ENCODE measurements at places on chromosomes 7 and 10.

GRCh38 chr7:93055543-93056107 lies 62.2 kb downstream of the SAMD9 start:
- H3K4me1 ChIP-seq: no peaks in the 10 kb centered on the region
- no peaks in the 10 kb centered on the region for H3K36me3 ChIP-seq
- no peak for DNase-seq
- no peaks in the 10 kb centered on the region for H3K27me3 ChIP-seq
- H3K4me3 ChIP-seq: no peak overlapping the region
- H3K27ac ChIP-seq: no peak overlapping the region

DNA sequence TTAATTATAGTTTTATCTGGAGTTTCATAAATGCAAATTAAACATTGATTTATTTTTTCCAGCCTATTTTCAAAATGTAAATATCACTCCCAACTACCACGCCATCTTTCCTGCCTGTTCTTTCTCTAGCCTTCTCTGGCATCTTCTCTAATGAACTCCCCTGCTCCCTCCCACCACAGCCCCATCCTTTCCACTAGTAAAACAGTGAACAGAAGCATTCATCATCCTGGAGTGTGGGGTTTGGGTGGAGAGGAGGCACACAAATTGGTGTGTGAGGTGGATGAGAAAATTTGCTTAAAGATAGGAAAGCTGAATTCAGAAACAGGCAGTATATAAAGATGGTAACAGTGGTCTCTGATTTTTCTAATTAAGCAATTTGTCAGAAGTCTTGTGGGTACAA lies 479.4 kb downstream of the ARL4A start:
- no peak for DNase-seq
- no peaks in the 10 kb centered on the region for H3K4me1 ChIP-seq
- H3K27ac ChIP-seq: no peak overlapping the region
- no peaks in the 10 kb centered on the region for H3K27me3 ChIP-seq
- no peaks in the 10 kb centered on the region for H3K36me3 ChIP-seq
- H3K4me3 ChIP-seq: no peak overlapping the region

DNA sequence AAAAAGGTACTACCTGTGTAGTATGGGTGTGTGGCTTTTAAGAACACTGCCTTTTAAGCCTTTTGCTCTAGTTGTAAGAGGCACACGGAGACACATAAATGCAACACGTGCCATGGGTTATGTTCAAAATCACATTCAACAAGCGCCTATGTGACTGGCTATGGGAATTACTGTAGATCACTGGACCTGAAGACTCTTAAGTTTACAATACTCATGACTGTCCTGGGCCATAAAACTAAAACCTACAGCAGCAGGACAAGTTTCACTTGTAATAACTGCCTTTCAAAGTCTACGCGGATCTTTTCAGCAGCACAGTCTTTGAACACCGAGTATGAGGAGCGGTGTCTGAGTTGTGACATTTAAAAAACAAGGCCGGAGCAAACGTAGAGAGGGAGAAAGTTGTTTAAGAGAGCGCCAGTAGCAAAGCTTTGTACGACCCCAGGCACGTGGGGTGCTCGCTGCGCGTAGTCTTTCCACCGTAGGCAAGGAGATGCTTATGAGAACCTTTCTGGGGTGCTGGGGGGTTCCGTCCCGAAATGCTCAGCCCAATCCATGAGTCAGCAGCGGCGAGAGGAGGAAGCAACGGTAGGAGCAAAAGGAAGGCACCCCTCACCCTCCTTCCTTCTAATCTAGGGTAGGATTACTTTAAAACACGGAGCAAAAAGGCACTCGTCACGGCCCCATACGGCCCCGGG lies 662 bp downstream of the DNAJC2 start:
- peak; percentile 52 for DNase-seq
- peaks cover 33% of the 10 kb centered on the region for H3K36me3 ChIP-seq
- H3K4me3 ChIP-seq: peak overlapping the region; percentile 90
- H3K4me1 ChIP-seq: peaks cover 42% of the 10 kb centered on the region
- peak overlapping the region; percentile 91 for H3K27ac ChIP-seq
- H3K27me3 ChIP-seq: no peaks in the 10 kb centered on the region

- H3K27ac ChIP-seq: no peak overlapping the region
- H3K27me3 ChIP-seq: no peaks in the 10 kb centered on the region
- H3K36me3 ChIP-seq: no peaks in the 10 kb centered on the region
- H3K4me3 ChIP-seq: no peak overlapping the region
- no peak for DNase-seq
- H3K4me1 ChIP-seq: no peaks in the 10 kb centered on the region
Observed at GRCh38 chr7:121744877-121745276, 128.1 kb upstream of the PTPRZ1 start.

DNA sequence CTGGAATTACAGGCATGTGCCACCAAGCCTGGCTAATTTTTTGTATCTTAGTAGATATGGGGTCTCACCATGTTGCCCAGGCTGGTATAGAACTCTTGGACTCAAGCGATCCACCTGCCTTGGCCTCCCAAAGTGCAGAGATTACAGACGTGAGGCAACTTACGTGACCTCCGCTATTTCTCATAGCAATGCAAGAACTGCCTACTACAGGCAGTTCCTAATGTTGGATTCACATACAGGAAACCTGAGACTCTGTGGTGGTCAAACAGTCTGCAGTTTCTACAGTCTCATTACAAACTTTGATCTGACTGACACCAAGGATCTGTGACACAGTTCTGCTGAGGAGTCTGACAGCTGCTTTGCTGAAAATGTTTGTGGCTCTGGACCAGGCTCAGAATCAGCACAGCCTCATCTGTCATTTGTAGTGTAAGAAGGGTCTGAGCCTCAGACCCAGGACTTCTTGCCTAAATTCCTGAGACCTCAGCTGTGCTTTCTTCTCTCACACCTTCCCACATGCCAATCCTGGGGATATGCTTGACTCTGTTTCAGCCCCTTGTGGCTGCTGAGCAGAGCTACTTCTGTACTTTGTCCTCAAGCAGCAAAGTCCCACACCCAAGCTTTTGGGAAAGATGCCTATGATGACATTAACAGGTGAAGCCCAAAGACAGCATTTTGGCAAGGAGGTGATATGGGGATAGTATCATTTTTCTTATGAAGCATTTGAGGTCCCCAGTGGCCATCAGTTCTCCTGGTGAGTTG lies 48.0 kb upstream of the CYP2C9 start:
- H3K4me3 ChIP-seq: no peak overlapping the region
- no peaks in the 10 kb centered on the region for H3K27me3 ChIP-seq
- DNase-seq: no peak
- H3K36me3 ChIP-seq: no peaks in the 10 kb centered on the region
- H3K27ac ChIP-seq: no peak overlapping the region

DNA sequence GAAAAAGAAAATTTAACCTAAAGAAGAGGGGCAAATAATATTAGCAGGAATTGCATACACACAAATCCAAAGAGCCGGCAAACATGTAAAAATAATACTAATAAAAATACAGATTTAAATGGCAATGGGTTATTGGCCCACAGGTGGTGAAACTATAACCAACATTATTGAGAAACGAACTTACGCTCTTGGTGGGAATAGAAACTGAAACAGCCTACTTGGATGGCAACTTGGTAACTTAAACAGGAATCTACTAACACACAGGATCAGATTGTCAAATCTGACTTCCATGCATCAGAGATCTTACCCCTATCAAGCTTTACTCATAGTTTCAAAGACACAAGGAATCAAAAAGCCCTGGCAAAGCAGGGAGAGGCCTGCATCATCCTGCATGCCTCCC lies 66.5 kb downstream of the ANLN start:
- no peaks in the 10 kb centered on the region for H3K4me1 ChIP-seq
- H3K4me3 ChIP-seq: no peak overlapping the region
- H3K27me3 ChIP-seq: no peaks in the 10 kb centered on the region
- no peak overlapping the region for H3K27ac ChIP-seq
- no peaks in the 10 kb centered on the region for H3K36me3 ChIP-seq

- no peaks in the 10 kb centered on the region for H3K27me3 ChIP-seq
- no peak overlapping the region for H3K27ac ChIP-seq
- H3K4me3 ChIP-seq: no peak overlapping the region
- DNase-seq: no peak
Observed at GRCh38 chr7:98137826-98138151, 31.1 kb downstream of the LMTK2 start.

GRCh38 chr7:23468526-23469149 lies 1.7 kb downstream of the IGF2BP3 start:
- no peak overlapping the region for H3K27ac ChIP-seq
- peaks cover 45% of the 10 kb centered on the region for H3K4me1 ChIP-seq
- DNase-seq: no peak
- H3K36me3 ChIP-seq: no peaks in the 10 kb centered on the region
- H3K27me3 ChIP-seq: peaks cover 98% of the 10 kb centered on the region

GRCh38 chr7:157445246-157445955 lies 108.6 kb downstream of the DNAJB6 start:
- H3K27ac ChIP-seq: no peak overlapping the region
- peak; percentile 11 for DNase-seq
- no peaks in the 10 kb centered on the region for H3K27me3 ChIP-seq

GRCh38 chr10:15084502-15084922 lies 4.1 kb downstream of the ACBD7 start:
- peak overlapping the region; percentile 48 for H3K4me3 ChIP-seq
- peaks cover 13% of the 10 kb centered on the region for H3K4me1 ChIP-seq
- peak overlapping the region; percentile 32 for H3K27ac ChIP-seq
- DNase-seq: no peak
- H3K27me3 ChIP-seq: peaks cover 6% of the 10 kb centered on the region
- H3K36me3 ChIP-seq: no peaks in the 10 kb centered on the region

DNA sequence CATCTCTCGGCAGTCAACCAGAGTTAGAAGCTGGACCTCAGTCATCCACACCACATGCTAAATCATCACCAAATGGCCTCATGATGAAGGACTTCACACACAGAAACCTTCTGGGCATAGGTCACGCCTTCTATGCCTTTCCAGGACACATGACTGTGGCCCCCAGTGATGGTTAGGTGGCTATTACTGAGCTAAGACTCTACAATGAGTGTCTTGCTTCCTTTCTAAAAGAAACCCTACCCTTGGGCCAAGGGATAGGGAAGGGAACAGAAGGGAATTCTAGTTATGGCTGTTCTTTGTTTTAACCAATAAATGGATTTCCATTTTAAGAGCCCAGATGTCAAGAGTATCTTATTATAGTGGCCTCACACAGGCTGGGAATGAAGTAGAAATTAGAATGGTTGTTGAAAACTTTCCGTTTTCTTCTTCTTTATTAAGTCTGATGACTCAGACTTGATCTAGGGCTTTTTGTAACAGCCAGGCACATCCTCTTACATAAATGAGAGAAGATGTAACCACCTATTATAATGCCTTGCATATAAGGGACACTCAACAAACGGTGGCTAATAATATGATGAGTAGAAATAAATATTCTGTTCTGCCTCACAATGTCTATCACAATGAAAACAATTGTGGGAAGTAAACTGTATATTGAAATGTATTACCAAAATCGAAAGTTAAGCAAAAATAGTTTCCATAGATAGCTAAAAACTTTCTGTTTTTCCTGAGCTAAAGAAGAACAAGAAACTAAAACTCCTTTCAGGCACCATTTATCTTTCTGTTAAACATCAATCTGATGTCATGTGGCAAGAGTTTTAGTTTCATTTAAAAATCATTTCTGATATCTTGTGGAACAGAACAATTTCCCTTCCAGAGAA lies 62.5 kb upstream of the TOMM7 start:
- peaks cover 14% of the 10 kb centered on the region for H3K4me1 ChIP-seq
- no peak for DNase-seq
- H3K27me3 ChIP-seq: no peaks in the 10 kb centered on the region
- no peak overlapping the region for H3K4me3 ChIP-seq

DNA sequence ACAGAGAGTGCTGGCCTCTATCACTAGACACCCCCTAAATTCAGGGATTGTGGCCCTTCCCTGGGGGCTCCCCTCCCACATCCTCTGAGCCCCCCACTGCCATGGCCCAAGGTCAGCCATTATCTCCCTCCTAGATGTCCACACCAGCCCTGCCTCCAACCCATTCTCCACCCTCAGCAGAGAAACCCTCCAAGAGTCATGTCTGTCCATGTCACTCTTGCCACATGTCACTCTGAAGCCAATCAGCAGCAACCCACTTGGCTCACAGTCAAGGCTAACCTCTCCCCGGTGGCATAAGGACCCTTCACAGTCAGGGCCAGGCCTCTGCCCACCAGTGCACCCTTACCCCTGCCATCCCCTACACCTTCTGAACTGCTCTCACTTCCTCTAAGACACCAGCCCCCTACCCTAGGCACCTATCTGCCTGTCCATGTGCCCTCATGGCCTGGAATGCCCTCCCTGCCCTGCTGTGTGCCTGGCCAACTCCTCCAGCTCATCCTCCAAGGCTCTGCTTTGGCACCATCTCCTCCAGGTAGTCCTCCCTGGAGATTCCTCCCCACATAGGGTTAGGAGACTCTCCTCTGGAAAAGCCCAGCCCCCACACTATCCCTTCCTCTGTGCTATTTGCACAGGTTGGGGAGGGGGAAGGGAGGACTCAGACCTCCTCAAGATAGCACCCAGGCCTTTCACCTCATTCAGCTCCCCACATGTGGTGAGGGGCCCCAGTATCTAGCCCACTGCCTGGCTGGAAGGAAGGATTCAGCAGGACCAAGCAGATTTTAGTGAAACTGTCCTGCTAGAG lies 83.7 kb downstream of the GRID1 start:
- no peaks in the 10 kb centered on the region for H3K4me1 ChIP-seq
- H3K27ac ChIP-seq: no peak overlapping the region
- H3K4me3 ChIP-seq: no peak overlapping the region
- no peaks in the 10 kb centered on the region for H3K36me3 ChIP-seq
- DNase-seq: no peak
- no peaks in the 10 kb centered on the region for H3K27me3 ChIP-seq

- no peak for DNase-seq
- H3K27ac ChIP-seq: no peak overlapping the region
- no peaks in the 10 kb centered on the region for H3K36me3 ChIP-seq
- no peaks in the 10 kb centered on the region for H3K27me3 ChIP-seq
- no peak overlapping the region for H3K4me3 ChIP-seq
Observed at GRCh38 chr10:94286901-94287300, 75.8 kb downstream of the NOC3L start.

- H3K27ac ChIP-seq: no peak overlapping the region
- H3K36me3 ChIP-seq: peaks cover 3% of the 10 kb centered on the region
- DNase-seq: no peak
- H3K27me3 ChIP-seq: no peaks in the 10 kb centered on the region
- H3K4me1 ChIP-seq: no peaks in the 10 kb centered on the region
- H3K4me3 ChIP-seq: no peak overlapping the region
Observed at GRCh38 chr7:66964411-66964810, 31.0 kb downstream of the SBDS start.

DNA sequence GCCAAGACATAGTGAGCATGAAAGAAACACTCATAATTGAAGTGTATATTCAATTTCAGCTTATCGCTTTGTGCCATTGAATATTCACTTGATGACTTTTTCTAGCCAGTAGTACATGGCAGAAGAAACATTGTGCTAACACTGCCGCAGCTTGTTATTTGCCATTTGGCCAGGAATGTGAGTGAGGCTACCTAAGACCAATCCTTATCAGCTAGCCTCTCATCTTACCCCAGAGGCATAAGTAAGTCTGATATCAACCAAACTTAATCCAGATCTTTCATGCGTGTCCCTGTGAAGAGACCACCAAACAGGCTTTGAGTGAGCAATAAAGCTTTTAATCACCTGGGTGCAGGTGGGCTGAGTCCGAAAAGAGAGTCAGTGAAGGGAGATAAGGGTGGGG lies 586.0 kb upstream of the MBL2 start:
- no peaks in the 10 kb centered on the region for H3K4me1 ChIP-seq
- H3K36me3 ChIP-seq: no peaks in the 10 kb centered on the region
- no peak overlapping the region for H3K4me3 ChIP-seq
- H3K27me3 ChIP-seq: no peaks in the 10 kb centered on the region

- no peaks in the 10 kb centered on the region for H3K36me3 ChIP-seq
- no peaks in the 10 kb centered on the region for H3K27me3 ChIP-seq
- no peak overlapping the region for H3K4me3 ChIP-seq
- DNase-seq: no peak
Observed at GRCh38 chr10:114279901-114280644, 41.0 kb downstream of the VWA2 start.

- no peaks in the 10 kb centered on the region for H3K27me3 ChIP-seq
- H3K4me3 ChIP-seq: no peak overlapping the region
- no peaks in the 10 kb centered on the region for H3K36me3 ChIP-seq
- no peak for DNase-seq
- peaks cover 42% of the 10 kb centered on the region for H3K4me1 ChIP-seq
Observed at GRCh38 chr7:121023683-121024511, 35.4 kb downstream of the CPED1 start.
